ENCODE measurements at places on chromosomes 6 and 20.
A peak's percentile ranks its signal among the peaks of the same experiment; 100 is the strongest.

GRCh38 chr6:37779111-37779800, 40.3 kb upstream of the ZFAND3 start:
- DNase-seq: no peak
- no peak overlapping the region for H3K27ac ChIP-seq
- no peaks in the 10 kb centered on the region for H3K4me1 ChIP-seq
- no peak overlapping the region for H3K4me3 ChIP-seq
- no peaks in the 10 kb centered on the region for H3K27me3 ChIP-seq

DNA sequence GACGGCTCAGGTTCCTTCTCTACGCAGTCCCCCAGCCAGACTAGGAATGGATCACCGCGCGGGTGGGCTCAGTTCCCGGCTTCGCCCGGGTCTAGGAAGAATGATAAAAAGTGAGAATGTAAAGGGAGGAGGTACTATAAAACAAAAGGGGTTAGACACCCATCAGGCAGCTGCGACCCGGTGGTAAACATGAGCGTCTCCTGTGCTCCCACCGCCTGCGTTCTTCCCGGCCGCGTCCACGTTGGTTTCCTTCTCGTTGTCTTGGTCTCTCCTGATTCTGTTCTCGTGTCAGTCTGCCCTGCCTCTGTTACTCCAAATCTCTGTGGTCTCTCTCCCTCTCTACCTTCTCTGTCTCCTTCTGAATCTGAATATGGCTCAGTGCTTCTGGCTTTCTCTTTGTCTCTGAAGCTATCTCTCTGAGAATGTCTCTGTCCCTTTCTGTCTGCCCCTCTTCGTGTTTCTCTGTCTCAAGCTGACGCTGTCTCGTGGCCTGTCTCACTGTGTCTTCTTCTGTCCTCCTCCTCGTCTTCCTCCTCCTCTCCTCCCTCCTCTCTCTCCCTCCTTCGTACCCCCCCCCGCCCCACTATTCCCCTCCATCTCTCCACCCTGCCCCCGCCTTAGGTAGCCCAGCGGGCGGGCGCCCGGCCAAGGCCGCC, 41.6 kb upstream of the FOXP4 start:
- no peaks in the 10 kb centered on the region for H3K27me3 ChIP-seq
- H3K4me3 ChIP-seq: peak overlapping the region; percentile 46
- H3K36me3 ChIP-seq: no peaks in the 10 kb centered on the region
- peaks cover 20% of the 10 kb centered on the region for H3K4me1 ChIP-seq
- H3K27ac ChIP-seq: peak overlapping the region; percentile 63

GRCh38 chr6:40569162-40569910, 17.8 kb downstream of the LRFN2 start:
- H3K27ac ChIP-seq: no peak overlapping the region
- no peaks in the 10 kb centered on the region for H3K4me1 ChIP-seq
- H3K4me3 ChIP-seq: no peak overlapping the region
- DNase-seq: no peak
- H3K36me3 ChIP-seq: no peaks in the 10 kb centered on the region
- H3K27me3 ChIP-seq: no peaks in the 10 kb centered on the region

DNA sequence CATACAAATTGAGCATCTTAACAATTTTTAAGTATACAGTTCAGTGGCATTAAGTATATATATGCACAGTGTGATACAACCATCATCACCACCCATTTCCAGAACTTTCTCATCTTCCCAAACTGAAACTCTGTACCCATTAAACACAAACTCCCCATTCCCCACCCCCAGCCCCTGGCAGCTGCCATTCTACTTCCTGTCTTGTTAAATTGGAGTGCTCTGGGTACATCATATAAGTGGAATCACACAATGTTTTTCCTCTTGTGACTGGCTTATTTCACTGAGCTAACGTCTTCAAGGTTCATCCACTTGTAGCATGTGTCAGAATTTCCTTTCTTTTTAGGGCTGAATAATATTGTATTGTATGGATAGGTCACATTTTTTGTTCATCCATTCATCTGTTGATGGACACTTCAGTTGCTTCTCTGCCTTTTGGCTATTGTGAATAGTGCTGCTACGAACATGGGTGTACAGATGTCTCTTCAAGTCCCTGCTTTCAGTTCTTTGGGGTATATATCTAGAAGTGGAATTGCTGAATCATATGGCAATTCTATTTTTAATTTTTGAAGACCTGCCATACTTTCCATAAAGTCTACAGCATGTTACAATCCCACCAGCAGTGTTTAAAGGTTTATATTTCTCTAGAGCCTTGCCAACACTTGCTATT, 19.6 kb upstream of the RREB1 start:
- H3K36me3 ChIP-seq: no peaks in the 10 kb centered on the region
- no peak overlapping the region for H3K4me3 ChIP-seq
- no peaks in the 10 kb centered on the region for H3K4me1 ChIP-seq
- H3K27ac ChIP-seq: peak overlapping the region; percentile 2
- no peak for DNase-seq
- H3K27me3 ChIP-seq: no peaks in the 10 kb centered on the region

GRCh38 chr6:154230910-154231595, 125.5 kb downstream of the IPCEF1 start:
- no peaks in the 10 kb centered on the region for H3K36me3 ChIP-seq
- peaks cover 4% of the 10 kb centered on the region for H3K4me1 ChIP-seq
- no peak for DNase-seq
- no peak overlapping the region for H3K27ac ChIP-seq
- H3K4me3 ChIP-seq: no peak overlapping the region

DNA sequence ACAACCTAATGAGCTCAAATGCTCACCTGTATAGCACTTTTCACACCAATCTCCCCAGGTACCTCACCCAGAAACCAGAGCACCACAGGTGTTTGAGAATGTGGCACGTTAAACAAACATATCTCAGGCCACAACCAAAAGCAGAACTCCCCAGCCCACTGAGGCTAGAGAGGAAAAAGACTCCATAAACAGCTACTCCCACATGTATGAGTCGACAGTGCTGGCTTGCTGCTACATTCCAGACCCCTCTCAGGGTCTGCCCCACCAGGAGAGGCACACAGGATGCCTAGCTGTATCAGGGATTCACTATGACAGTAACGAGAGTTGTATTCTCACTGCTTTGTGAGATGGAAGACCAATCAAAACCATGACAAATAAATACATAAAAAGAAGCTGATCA, 242.6 kb upstream of the ARID1B start:
- no peaks in the 10 kb centered on the region for H3K36me3 ChIP-seq
- no peaks in the 10 kb centered on the region for H3K4me1 ChIP-seq
- H3K27ac ChIP-seq: no peak overlapping the region
- no peaks in the 10 kb centered on the region for H3K27me3 ChIP-seq

Measured in Peyer's patch (tissue), 4 donors.